ENCODE measurements at places on chromosomes 6 and 20.

- no peak for DNase-seq
Measured at GRCh38 chr6:83518816-83519480, 6.6 kb downstream of the PRSS35 start.

GRCh38 chr6:115360602-115361325 is 699.9 kb downstream of the FRK start:
- DNase-seq = peak; percentile 37

DNA sequence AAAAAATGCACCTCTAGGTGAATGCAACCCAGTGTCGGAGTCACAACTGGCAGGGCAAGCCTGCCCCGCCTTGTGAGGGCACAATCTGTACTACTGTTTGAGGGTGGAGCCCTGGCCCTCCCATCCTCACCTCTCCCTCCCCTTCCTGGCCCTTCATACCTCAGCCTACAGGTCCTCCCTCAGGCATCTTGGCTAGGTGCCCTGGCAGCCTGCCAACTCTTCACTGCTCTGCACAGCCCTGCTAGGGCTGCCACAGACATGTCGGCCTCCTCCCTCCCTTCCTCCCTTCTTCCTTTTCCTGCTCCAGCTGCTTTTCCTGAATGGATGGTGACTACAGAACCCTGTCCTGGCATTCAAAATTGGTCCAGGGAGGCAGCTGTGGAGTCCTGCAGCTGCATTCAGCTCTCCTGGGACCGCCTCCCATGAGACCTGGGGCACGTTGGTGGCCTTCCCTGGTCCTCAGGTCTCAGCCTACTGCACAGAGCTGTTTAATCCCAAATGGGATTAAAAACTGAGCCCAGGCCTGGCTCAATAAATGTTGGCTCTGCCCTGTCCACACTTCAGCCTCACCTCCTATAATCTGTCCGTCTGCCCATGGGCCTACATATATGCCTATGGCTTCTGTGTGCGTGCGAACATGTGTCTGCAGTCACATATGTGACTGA is 52.7 kb downstream of the CDH22 start:
- DNase-seq = peak; percentile 96

DNA sequence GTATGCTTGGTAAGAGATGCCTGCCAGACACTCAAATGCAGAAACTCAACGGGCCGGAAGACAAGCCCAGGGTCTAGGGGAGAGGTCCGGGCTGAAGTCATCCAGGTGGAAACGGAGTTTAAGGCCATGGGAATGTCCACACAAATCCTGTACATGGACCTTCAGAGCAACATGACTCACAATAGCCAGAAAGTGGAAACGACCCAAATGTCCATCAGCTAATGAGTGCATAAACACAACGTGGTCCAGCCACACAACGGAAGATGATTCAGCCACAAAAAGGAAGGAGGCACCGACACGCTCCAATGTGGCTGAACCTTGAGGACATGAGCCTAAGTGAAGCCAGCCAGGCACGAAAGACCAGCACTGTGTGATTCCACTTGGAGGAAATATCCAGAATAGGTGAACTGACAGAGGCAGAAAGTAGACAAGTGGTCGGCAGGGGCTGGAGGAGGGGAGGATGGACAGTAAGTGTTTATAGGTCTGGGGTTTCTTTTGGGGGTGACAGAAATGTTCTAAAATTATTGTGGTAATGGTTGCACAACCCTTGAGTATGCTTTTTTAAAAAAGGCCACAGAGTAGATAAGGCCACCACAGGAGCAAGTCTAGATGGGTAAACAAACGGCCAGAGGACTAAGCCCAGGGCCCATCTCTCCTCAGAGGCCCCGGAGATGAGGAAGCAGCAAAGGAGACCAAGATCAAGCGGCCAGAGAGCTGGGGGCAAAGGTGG is 105.6 kb downstream of the PREX1 start:
- DNase-seq = no peak

- no peak for DNase-seq
Measured at GRCh38 chr6:20610636-20611370, 76.5 kb downstream of the CDKAL1 start.

DNA sequence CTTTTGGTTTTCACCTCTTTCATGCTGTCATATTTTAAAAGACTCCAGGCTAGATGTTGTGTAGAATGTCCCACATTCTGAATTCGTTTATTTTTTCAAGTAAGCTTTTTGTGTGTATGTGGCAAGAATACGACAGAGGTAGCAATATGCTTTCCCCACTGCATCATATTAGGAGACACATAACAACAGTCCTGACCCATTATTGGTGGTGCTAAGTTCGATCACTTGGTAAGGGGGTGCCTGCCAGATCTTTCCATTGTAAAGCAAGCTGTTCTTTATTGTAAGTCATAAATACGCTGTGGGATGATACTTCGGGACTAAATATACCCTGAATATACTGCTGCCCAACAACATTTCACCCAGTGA is 588 bp upstream of the NCOA3 start:
- peak; percentile 59 for DNase-seq

DNA sequence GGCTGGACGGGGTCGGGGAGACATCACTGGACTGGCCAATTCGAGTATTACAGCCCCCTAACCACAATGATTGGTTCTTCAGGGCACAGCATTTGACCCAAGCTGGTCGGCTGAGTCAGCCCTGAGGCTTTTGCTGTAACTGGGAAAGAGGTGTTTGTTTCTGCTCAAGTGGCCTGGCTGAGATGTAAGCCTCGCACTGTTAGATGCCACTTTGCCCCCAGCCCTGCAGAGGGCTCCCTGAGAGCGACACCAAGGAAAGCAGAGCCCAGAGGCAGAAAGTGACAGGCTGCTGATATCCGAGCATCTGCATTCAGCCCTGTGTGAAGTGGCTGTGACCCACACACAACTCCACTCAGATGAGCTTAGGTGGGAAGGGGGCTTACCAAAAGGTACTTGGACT is 19.4 kb downstream of the ERGIC3 start:
- peak; percentile 76 for DNase-seq

GRCh38 chr20:64185276-64185900 is 21.1 kb downstream of the MYT1 start:
- no peak for DNase-seq

Measured in NCI-H510A treated with DMSO at 0.1 percent for 48 hours (cell line).